ENCODE measurements at places on chromosomes 1 and 21. TPM values are rescaled to one million over a fixed set of nuclear protein-coding genes. Genes with fewer than 3 reads are reported as not detected.

Gene OVAAL
- not detected for total RNA-seq

Gene ADGRL2
- total RNA-seq, result 9.2 TPM

DNA sequence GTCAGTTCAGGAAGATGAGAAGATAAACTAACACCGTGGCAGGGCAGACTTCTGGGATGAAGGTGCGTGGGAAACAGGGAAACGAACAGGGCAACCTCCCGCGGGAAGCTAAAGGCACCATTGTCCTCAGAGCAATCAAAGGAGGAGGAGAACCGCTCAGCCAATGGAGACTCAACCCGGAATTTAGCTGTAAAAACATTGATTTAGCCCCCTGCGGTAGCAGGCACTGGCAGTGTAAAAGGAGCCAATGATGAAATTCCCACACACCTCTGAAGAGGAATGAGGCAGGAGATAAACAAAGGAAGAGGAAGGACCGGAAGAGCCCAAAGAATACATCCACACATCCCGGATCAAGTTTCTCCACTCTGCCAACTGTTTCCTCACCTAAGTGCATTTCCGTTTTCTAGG, 19.5 kb downstream of the HLCS start:
- DNase-seq, result no peak

DNA sequence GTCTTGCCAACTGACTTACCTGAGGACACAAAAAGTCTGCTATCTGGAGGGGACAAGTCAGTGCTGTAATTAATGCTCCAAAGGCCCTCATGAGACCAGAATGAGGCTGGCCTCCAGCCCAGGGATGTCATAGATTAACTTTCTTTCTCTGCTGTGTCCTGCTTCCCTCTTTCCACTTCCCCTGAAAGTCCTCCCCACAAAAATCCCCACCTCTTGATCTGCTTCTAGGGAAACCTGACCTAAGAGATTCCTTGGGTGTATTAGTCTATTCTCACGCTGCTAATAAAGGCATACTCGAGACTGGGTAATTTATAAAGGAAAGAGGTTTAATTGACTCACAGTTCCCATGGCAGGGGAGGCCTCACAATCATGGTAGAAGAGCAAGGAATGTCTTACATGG, 39.2 kb downstream of the RUNX3 start:
- DNase-seq, result no peak

DNA sequence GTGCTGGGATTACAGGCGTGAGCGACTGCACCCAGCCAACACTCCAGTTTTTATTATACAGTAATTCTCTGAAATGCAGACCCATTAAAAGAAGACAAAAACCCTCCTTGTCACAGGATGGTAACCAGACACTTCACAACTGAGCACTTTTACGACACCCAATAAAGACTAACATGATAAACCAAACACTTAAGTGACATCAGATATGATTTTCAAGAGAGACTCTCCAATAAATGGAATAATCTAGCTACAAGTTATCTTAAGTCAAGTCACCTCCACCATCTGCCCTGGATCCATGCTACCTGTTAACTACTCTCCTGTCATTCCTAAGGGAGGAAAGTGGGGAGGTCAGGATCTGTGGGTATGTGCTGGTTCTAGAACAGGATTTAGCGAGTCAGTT, 5.6 kb downstream of the GNG12 start:
- DNase-seq, result no peak

All from mucosa of descending colon (tissue), 3 donors.